Spinal cord (tissue), 10 donors: ENCODE measurements at places on chromosomes 3 and 15.
A peak's percentile ranks its signal among the peaks of the same experiment; 100 is the strongest.

DNA sequence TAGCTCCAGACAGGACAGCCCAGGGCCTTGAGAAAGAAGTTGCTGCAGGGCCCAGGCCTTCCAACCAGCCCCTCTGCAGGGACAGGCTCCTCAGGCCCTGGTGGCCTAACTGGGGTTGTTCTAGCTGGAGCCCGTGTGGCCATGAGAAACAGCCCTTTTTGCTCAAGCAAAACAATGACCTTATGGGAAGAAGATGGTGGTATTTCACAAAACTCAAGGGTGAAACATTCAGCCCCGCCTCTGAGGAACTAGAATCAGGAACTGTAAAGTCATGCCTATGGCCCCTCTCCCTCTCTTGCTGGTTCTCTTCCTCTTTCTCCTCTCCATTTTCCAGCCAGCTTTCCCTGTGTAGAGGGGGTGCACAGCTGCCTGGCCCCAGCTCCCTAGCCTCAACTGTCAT lies 273.3 kb downstream of the RPLP1 start:
- H3K27me3 ChIP-seq = no peaks in the 10 kb centered on the region
- H3K36me3 ChIP-seq = no peaks in the 10 kb centered on the region
- H3K27ac ChIP-seq = no peak overlapping the region
- DNase-seq = no peak
- H3K4me1 ChIP-seq = peaks cover 26% of the 10 kb centered on the region
- no peak overlapping the region for H3K4me3 ChIP-seq

DNA sequence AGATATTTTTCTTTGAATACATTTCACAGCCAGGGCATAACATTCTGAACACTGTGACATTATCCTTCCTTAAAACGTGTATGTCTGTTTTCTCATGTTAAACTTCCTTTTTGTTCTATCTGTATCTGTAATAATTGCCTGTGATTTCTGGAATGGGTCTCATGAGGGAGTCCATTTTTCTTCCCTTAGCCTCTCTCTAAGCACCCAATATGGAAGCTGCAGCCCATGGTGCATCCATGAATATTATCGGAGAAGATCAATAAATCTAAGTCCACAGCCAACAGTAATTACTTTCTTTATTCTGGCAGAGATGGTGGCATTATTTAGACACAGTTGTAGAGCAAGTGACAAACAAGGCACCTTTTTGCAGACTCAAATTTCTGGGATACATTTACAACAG lies 671.1 kb downstream of the TUSC7 start:
- H3K27me3 ChIP-seq = no peaks in the 10 kb centered on the region
- no peaks in the 10 kb centered on the region for H3K4me1 ChIP-seq
- no peak for DNase-seq
- H3K36me3 ChIP-seq = no peaks in the 10 kb centered on the region
- no peak overlapping the region for H3K27ac ChIP-seq

GRCh38 chr15:63292771-63293170 lies 15.4 kb downstream of the APH1B start:
- H3K27me3 ChIP-seq = no peaks in the 10 kb centered on the region
- H3K4me1 ChIP-seq = peaks cover 5% of the 10 kb centered on the region
- no peak overlapping the region for H3K27ac ChIP-seq
- H3K36me3 ChIP-seq = peaks cover 12% of the 10 kb centered on the region

- H3K4me3 ChIP-seq = no peak overlapping the region
- peaks cover 4% of the 10 kb centered on the region for H3K4me1 ChIP-seq
- H3K27me3 ChIP-seq = no peaks in the 10 kb centered on the region
- H3K36me3 ChIP-seq = peaks cover 28% of the 10 kb centered on the region
- no peak for DNase-seq
These were observed 17.4 kb downstream of the PDHB start for GRCh38 chr3:58416191-58416590.

GRCh38 chr3:140022066-140022770 lies 87.2 kb downstream of the CLSTN2 start:
- DNase-seq = peak; percentile 78
- no peaks in the 10 kb centered on the region for H3K27me3 ChIP-seq
- no peaks in the 10 kb centered on the region for H3K36me3 ChIP-seq
- H3K4me1 ChIP-seq = peaks cover 43% of the 10 kb centered on the region

GRCh38 chr3:36416599-36416998 lies 36.3 kb downstream of the STAC start:
- no peaks in the 10 kb centered on the region for H3K27me3 ChIP-seq
- no peak for DNase-seq
- no peaks in the 10 kb centered on the region for H3K36me3 ChIP-seq
- no peaks in the 10 kb centered on the region for H3K4me1 ChIP-seq

GRCh38 chr15:94305133-94305532 lies 73.8 kb downstream of the MCTP2 start:
- H3K4me3 ChIP-seq = no peak overlapping the region
- no peaks in the 10 kb centered on the region for H3K4me1 ChIP-seq
- H3K36me3 ChIP-seq = no peaks in the 10 kb centered on the region
- H3K27ac ChIP-seq = no peak overlapping the region
- no peaks in the 10 kb centered on the region for H3K27me3 ChIP-seq

DNA sequence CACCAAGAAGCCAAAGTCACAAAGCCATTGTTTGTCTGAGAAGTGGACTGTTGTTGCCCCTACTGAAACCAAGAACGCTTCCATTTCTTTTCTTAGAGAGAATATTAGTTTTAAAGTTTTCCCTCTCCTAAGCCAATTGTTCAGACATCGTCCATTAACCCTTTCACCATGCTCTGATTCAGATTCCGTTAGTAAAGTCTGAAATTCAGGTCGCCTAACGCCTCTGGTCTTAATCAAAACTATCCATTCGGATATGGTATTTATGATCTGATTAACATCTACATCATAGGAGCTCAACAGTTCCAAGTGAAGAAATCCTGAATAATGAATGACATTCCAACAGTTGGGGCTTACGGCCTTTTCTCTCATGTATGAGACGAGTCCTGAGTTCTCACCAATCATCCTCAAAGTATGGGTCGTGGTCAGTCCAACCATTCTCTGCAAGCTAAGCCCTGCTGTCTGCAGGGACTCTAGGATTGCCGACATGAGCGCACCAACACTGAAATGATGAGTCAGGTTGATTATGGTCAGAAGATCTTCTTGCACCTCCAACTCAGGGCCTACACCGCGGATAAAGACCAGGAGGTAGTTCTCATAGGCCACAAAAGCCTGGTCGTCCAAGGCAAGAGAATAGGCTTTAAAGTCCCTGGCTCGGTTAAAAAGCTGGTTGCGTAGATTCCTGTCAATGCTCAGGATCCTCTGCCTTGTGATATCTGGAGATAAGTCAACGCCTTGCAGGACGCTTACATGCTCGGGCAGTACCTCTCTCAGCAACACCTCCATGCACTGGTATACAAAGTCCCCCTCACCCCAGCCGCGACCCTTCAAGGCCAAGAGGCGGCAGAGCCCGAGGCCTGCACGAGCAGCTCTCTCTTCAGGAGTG lies 767 bp downstream of the EPM2AIP1 start:
- H3K4me3 ChIP-seq = peak overlapping the region; percentile 98
- no peaks in the 10 kb centered on the region for H3K27me3 ChIP-seq
- H3K4me1 ChIP-seq = peaks cover 2% of the 10 kb centered on the region
- H3K27ac ChIP-seq = peak overlapping the region; percentile 100

GRCh38 chr3:15286022-15286421 lies 46.4 kb downstream of the SH3BP5 start:
- H3K27me3 ChIP-seq = no peaks in the 10 kb centered on the region
- H3K4me1 ChIP-seq = peaks cover 17% of the 10 kb centered on the region
- peaks cover 5% of the 10 kb centered on the region for H3K36me3 ChIP-seq
- no peak for DNase-seq
- no peak overlapping the region for H3K4me3 ChIP-seq
- H3K27ac ChIP-seq = no peak overlapping the region

GRCh38 chr3:54817628-54818027 lies 110.2 kb downstream of the LRTM1 start:
- H3K36me3 ChIP-seq = no peaks in the 10 kb centered on the region
- no peaks in the 10 kb centered on the region for H3K27me3 ChIP-seq

DNA sequence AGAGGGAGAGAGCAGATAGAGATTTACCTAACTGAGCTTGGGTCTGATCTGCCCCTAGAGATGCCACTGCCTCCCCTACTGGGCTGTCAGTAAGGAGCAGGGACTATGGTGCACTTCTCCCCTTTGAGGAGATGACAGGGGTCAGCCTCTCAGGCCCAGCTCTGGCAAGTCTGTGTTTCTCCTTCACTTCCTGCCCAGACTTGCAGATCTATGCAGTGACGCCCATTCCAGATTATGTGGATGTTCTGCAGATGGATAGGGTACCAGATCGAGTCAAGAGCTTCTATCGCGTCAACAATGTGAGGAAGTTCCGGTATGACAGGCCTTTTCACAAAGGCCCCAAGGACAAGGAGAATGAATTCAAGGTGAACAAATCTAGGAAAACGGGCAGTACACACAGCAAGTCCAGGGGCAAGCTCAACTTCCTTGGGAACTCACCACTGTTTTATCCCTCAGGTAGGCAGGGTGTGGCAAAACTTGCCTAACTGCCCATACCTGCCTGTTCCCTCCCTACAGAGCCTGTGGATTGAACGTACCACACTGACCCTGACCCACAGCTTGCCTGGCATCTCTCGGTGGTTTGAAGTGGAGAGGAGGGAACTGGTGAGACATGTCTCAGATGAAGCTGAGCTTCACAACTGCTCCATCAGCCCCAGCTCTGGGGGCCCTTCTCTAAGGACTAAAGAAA lies 29.1 kb upstream of the MANF start:
- no peak overlapping the region for H3K27ac ChIP-seq
- peaks cover 7% of the 10 kb centered on the region for H3K4me1 ChIP-seq
- H3K36me3 ChIP-seq = peaks cover 54% of the 10 kb centered on the region
- no peak overlapping the region for H3K4me3 ChIP-seq
- H3K27me3 ChIP-seq = no peaks in the 10 kb centered on the region
- no peak for DNase-seq

DNA sequence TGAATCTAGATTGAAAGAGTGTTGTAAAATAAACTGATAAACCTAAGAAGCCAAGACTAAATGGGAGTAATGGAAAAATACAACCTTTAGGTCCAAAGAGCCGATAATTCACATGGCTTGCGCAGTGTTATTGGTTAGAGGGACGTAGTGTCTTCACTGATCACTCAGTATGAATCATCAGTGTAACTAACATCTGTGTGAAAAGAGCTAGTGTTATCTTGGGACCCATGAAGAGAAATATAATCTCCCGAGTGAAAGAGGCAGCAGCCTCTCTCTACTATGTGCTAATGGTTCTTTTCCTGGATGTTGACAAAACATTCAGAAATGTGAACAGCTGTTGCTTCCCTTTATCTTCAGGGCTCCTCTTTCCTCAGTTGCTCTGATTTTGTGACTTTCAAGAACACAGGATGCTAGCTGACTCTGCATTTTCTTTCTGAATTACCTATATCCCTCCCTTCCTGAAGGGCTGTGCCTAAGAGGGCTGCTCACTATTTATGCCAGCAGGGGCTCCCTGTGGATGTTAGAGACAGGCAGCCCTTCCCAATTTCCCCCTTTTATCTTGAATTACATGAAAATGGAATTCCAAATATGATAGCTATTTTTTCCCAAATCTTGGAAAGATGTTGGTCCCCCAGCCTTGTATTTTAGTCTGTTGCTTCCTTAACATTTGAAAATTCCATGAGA lies 128.8 kb downstream of the GRM7 start:
- no peaks in the 10 kb centered on the region for H3K27me3 ChIP-seq
- no peaks in the 10 kb centered on the region for H3K4me1 ChIP-seq
- no peak overlapping the region for H3K27ac ChIP-seq
- no peak for DNase-seq
- H3K4me3 ChIP-seq = no peak overlapping the region
- no peaks in the 10 kb centered on the region for H3K36me3 ChIP-seq

DNA sequence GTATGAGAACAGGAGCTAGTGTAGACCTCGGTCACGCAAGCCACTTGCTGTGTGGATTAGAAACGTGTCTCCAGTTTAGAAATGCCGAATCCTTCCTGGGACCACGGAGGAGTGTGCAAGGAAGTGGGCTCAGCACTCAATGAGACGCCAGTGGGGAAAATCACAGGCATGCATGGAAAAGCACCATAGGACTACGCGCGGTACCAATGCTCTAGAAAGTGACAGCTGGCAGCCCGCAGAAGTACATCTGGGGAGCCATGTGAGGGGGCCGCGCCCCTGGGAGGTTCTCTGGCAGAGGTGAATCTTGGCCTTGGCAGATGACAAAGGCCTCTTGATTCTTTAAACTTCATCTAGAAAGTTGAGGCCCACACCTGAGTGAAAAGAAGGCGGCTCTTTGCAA lies 99.3 kb downstream of the LRRK1 start:
- DNase-seq = no peak
- no peaks in the 10 kb centered on the region for H3K27me3 ChIP-seq
- no peak overlapping the region for H3K4me3 ChIP-seq
- H3K27ac ChIP-seq = no peak overlapping the region

GRCh38 chr3:26753095-26753494 lies 130.5 kb downstream of the LRRC3B start:
- H3K4me1 ChIP-seq = no peaks in the 10 kb centered on the region
- H3K27ac ChIP-seq = no peak overlapping the region
- no peaks in the 10 kb centered on the region for H3K27me3 ChIP-seq
- no peaks in the 10 kb centered on the region for H3K36me3 ChIP-seq
- DNase-seq = peak; percentile 22

DNA sequence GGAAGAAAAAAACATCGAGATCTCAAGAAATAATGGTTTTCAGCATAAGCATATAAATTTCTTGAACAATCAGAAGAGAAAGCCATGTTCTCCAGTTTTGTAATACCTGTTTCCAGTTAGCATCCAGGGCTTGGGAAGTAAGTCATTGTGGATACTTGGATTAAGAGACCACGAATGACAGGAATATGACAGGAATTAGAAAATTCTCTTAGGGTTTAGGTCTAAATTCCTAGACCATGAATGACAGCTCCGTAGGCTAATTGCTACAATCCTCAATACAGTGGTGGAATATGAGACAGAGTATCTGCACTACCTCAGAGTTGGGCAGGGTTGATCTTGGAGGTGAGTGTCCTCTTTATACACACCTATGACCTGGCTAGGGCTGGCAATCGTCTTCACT lies 517.5 kb downstream of the NTRK3 start:
- H3K4me1 ChIP-seq = peaks cover 8% of the 10 kb centered on the region
- no peak overlapping the region for H3K27ac ChIP-seq
- no peaks in the 10 kb centered on the region for H3K27me3 ChIP-seq
- H3K4me3 ChIP-seq = no peak overlapping the region
- no peak for DNase-seq
- H3K36me3 ChIP-seq = no peaks in the 10 kb centered on the region

GRCh38 chr3:195931582-195932273 lies 23.4 kb upstream of the TNK2 start:
- H3K4me1 ChIP-seq = peaks cover 16% of the 10 kb centered on the region
- peaks cover 7% of the 10 kb centered on the region for H3K36me3 ChIP-seq
- H3K27ac ChIP-seq = no peak overlapping the region
- H3K4me3 ChIP-seq = no peak overlapping the region
- H3K27me3 ChIP-seq = no peaks in the 10 kb centered on the region

DNA sequence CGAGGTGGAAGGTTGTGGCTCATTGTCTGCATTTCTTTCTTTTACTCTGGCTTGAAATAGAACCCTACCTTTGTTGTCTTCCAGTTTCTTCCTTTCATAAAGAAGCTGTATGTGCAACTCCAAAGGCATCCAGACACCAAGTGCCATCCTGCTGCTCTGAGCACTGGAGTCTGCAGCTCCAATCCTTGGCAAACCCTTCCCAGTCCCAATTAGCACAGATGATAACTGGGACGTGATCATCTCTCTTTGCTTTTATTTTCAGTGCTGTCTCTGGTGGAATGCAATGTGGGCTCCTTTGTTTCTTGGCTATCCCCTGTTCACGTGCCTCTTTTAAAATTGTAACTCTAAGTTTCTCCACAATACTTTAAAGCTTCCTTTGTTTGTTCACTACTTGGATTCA lies 140.9 kb downstream of the AQP9 start:
- DNase-seq = no peak
- H3K36me3 ChIP-seq = no peaks in the 10 kb centered on the region
- no peaks in the 10 kb centered on the region for H3K27me3 ChIP-seq
- H3K27ac ChIP-seq = no peak overlapping the region
- H3K4me3 ChIP-seq = no peak overlapping the region
